ENCODE measurements at places on chromosomes 4 and X. TPM values are rescaled to one million over a fixed set of nuclear protein-coding genes. Genes with fewer than 3 reads are reported as not detected.

PGAM4 gene
- total RNA-seq: 0.28 TPM

CDKL2 gene
- total RNA-seq: 0.14 TPM

NPNT gene
- total RNA-seq: 0.09 TPM

SNCA gene
- total RNA-seq: 140 TPM

IKBKG gene
- 22.1 TPM for total RNA-seq

GRCh38 chr4:166655231-166655630, 579.1 kb downstream of the SPOCK3 start:
- no peak for DNase-seq

DNA sequence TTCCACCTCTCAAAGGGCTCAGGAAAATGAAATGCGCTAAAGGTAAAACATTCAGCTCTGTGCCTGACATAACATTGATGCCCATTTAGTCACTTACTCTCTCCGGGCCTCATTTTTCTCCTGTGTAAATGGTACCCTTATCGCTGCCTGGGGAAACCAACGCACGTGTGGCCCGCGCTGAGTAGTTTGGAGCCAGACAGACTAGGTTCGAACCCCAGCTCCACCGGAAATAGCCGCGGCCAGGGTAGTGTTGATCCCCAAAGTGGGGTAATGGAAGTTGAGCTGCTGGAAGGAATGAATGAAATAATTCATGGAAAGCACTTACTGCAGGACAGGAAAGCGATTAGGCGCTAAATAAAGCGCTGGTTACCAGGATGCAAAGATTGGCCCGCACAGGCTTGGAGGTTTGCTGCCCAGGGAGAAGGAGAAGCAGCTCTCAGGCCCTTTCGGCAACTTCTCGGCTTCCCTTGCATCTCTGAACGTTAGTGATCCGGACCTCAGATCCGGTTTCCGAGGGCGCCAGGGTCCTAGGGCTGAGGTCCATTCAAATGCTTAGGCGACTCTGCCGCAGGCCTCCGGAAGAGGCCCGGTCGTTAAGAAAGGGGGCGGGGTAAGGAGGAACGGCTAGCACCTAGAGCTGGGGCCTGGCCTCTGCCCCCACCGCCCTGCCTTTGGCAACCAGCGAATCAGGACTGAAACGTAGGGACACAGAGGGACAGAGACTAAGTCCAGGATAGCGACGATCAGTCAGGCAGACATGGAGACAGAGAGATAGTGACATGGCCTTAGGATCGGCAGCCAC, 13.3 kb downstream of the NKX3-2 start:
- no peak for DNase-seq

DNA sequence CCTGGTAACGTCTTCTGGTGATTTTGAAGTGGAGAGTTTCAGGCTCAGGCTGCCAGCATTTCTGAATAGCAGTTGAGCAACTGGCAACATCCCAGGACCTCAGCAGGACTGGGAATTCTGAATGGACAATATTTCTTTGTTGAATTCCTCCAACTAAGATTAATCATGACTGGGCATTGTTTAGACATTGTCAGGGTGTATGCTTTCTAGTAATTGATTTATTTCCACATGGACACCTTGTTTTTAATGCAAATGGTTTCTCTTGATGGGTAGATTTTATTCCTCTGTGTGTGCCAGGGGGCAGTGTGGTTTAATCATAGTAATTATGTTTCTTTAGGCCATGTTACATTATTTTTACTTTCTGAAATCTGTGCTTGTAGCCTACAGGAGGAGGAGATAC, 1004.7 kb upstream of the LCORL start:
- DNase-seq: no peak

- no peak for DNase-seq
These were observed 37.4 kb downstream of the LARP7 start for GRCh38 chr4:112674376-112674775.

DNA sequence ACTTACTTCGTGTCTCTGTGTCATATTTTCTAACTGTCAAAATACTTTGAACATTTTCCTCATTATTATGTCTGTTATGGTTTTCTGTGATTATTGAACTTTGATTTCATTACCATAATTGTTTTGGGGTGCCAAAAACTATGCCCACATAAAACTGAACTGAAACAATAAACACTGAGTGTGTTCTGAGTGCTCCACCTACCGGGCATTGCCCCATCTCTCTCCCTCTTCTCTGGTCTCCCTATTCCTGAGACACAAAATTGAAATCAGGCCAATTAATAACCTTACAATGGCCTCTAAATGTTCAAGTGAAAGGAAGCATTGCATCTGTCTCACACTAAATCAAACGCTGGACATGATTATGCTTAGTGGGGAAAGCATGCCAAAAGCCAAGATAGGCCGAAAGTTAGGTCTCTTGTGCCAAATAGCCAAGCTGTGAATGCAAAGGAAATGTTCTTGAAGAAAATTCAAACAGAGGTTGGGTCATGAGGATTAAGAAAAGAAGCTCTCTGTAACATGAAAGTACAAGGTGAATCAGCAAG, 972.3 kb downstream of the PCDH7 start:
- no peak for DNase-seq

GRCh38 chr4:173334891-173335752, 964 bp upstream of the HMGB2 start:
- DNase-seq: peak; percentile 68

DNA sequence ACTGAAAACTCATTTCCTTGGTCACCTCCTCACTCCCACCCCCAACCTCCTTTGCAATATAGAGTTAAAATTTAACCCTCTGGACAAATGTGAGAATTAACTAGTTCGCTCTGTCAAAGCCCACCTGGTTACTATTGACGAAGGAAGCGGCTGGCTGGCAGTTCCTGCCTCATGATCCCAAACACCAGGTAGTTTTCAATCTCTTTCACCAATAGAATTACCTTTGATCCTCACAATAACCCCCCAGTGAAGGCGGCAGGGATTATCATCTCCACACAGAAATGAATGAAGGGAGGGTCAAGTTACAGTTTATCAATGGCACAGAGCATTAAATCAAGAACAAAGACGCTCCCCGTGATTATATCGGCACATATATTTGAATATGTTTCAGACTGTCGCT, 65.7 kb upstream of the TTC29 start:
- DNase-seq: no peak

DNA sequence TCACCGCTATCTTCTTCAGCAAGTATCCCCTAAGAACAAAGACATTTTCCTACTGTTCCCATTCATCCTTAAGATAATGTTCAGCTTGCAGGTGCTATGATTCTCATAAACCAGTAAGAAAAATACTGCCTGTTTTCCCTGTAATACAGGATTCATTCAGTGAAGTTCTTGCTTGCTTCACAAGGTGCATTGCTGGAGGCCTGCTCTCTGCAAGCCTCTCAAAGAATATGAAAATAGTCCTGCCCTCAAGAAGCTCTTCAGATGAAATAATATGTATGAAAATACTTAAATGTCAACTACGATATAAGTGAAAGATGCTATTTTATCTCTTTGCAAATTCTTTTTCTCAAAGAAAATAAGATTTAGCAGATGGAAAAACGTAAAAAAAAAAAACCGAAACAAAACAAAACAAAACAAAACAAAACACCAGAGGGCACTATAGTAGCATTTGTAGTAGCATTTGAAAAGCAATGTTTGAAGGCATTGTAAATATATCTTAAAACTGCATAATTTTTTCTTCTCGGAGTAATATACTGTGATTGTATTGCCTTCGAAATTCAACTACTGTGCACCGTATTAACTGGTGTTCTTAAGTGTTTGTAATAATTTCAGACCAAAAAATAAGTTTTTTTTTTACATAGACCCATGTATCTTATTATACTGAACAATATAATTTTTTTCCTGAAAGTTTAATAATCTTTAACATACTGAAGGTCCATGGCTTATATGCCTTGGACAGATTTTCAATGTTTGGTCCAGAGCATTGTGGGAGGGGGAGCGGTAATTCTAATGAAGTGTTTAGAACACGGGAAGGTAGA, 26.0 kb downstream of the ADH4 start:
- DNase-seq: peak; percentile 45

GRCh38 chr4:82865592-82865991, 25.4 kb downstream of the SEC31A start:
- peak; percentile 91 for DNase-seq

Measured in dermis blood vessel endothelial cell (primary cell).